Stimulated activated CD4-positive, alpha-beta T cell treated with anti-CD3 and anti-CD28 coated beads, Interleukin-15, amount 100 ng/mL, for 1 hour (primary cell): ENCODE measurements at places on chromosomes 6 and 20.

- no peak for DNase-seq
These were observed 1.1 kb downstream of the PSMF1 start for GRCh38 chr20:1119524-1119923.

- no peak for DNase-seq
These were observed 153.7 kb upstream of the OLIG3 start for GRCh38 chr6:137647762-137648447.

DNA sequence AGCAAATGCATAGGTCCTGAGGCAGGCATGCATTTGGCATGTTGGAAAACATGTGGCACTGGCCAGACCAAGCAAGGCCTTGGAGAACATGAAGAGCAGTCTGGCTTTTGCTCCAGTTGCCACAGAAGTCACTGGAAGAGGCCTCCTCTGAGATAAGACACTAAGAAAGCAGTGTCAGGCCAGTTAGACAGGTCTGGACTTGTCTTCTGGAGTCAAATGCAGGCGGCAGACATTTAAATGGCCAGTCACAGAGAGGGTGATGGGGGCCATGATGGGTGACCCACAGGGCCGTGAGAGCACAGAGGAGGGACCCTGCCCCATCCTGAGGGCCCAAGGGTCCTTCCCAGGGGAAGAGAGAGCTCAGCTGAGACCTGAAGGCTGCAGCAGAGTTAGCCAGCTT is 26.7 kb upstream of the ADA start:
- DNase-seq = no peak

DNA sequence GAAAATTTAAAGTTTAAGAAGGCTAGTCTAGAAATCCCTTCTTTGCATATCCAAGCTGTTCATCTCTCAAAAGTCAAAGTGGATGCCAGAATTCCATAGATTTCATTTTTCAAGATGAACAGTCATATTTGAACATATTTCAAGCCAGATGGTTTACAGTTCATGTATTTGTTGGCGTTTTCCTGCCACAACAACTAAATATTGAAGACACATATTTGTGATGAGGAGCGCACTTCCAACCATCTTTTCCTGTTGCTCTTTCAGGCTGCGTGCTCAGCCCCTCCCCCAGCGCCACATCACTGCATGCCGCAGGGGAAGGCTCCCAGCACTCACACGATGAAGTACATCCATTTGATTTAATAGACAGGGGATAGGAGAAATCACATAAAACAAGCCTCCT is 5.9 kb upstream of the NOX3 start:
- no peak for DNase-seq

DNA sequence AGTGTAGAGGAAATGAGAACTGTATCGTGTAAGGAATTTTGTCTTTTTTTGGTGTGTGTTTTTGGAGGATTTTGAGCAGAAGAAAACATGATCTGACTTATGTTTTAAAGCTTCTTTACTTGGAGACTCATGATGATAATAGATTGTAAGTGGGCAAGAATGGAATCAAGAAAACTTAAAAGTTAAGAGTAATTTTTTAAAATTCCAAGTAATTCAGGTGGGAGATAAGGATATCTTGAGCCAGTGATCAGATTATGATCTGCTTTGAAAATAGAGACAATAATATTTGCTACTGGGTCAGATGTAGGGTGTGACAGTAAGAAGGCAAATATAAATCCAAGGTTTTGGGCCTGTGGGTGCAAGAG is 734 bp downstream of the ZSCAN26 start:
- DNase-seq = no peak

DNA sequence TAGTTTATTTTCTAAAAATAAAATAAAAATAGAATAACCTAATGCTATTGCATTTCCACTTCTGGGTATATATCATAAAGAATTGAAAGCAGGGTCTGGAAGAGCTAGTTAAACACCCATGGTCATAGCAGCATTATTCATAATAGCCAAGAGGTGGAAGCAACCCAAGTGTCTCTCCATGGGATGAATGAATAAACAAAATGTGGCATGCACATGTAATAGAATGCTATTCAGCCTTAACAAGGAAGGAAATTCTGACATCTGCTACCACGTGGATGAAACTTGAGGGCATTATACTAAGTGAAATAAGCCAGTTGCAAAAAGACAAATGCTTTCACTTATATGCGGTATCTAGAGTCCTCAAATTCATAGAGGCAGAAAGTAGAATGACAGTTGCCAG is 130.8 kb downstream of the TIAM2 start:
- DNase-seq = no peak

GRCh38 chr6:136639702-136640101 is 89.5 kb upstream of the MAP7 start:
- no peak for DNase-seq

DNA sequence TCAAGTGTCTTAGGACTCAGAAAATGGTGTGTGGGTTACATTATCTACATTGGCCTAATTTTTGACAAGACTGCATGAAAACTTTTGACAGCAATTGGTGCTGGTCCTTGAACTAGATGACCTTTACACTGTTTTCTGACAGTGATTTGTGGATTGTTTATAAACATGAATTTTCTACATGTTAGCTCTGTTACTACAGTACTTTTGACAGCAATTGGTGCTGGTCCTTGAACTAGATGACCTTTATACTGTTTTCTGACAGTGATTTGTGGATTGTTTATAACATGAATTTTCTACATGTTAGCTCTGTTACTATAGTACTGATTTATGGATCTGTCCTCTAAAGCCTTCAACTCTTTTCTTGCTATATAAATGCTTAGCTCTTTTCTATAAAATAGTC is 16.7 kb downstream of the KCTD20 start:
- no peak for DNase-seq

- DNase-seq = peak; percentile 14
These were observed 35.4 kb downstream of the CEP250 start for GRCh38 chr20:35490736-35491181.

GRCh38 chr6:64930681-64931080 is 776.3 kb downstream of the EYS start:
- no peak for DNase-seq

- DNase-seq = no peak
These were observed 106.0 kb downstream of the SAMD5 start for GRCh38 chr6:147614501-147614900.

- DNase-seq = no peak
These were observed 61.7 kb downstream of the GTF2H5 start for GRCh38 chr6:158229823-158230222.

GRCh38 chr20:57025666-57026224 is 240.7 kb downstream of the BMP7 start:
- no peak for DNase-seq

GRCh38 chr20:19832875-19833274 is 74.8 kb downstream of the RIN2 start:
- no peak for DNase-seq

DNA sequence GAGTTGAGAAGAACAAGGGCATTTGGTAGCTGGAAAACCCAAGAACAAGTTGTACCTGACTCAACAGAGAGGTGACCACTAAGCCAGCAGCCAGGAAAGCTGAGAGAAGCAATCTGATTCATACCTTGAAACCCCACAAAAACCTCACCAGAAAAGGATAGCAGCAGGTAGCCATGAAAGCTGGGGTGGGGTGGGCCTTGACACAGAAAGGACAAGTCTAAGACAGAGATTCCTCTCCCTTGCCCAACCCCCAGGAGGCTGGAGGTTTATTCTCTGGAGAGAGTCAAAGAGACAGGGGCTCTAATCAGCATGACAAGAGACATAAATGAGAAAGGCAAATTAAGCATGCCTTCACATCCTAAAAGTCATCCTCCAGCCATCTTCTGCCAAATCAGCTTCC is 151.7 kb upstream of the DST start:
- no peak for DNase-seq

- no peak for DNase-seq
These were observed 404.5 kb downstream of the PHF3 start for GRCh38 chr6:64040113-64040512.

DNA sequence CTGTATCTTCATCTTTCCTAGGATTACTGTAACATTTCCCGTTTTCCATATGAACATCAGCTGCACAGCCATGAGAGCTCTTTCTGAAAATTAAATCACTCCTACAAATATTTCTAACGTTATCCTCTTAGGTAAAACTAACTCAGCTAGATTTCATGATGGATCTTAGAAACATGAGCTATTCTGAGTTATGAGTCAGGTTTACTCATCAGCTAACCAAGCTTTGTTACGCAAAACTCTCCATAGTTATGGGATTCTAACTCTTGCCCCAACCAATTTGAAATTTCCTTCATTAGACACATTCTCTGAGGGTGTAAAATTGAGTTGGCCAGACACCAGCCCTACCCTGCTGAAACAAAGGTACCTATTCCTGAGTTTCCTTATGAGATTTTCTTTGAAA is 14.0 kb downstream of the DEFB110 start:
- DNase-seq = no peak

- DNase-seq = no peak
These were observed 6.3 kb upstream of the ZNF76 start for GRCh38 chr6:35253249-35253648.

- no peak for DNase-seq
These were observed 161.0 kb downstream of the ASCC3 start for GRCh38 chr6:100719883-100720682.

- no peak for DNase-seq
These were observed 43.7 kb upstream of the MAP7 start for GRCh38 chr6:136593748-136594490.

- DNase-seq = no peak
These were observed 445.0 kb downstream of the UTRN start for GRCh38 chr6:144730088-144730645.
